ENCODE measurements at places on chromosomes 13 and 19.

GRCh38 chr19:46731007-46731501, 14.1 kb upstream of the PRKD2 start:
- peaks cover 63% of the 10 kb centered on the region for H3K4me1 ChIP-seq
- no peak overlapping the region for H3K27ac ChIP-seq
- H3K27me3 ChIP-seq, result no peaks in the 10 kb centered on the region
- H3K4me3 ChIP-seq, result no peak overlapping the region

- DNase-seq, result no peak
- H3K4me3 ChIP-seq, result peak overlapping the region; percentile 49
- H3K27ac ChIP-seq, result no peak overlapping the region
- peaks cover 2% of the 10 kb centered on the region for H3K27me3 ChIP-seq
- peaks cover 13% of the 10 kb centered on the region for H3K4me1 ChIP-seq
Measured at GRCh38 chr19:36421749-36422481, 3.5 kb upstream of the ZFP82 start.

GRCh38 chr19:39998501-39998900, 1.6 kb downstream of the ZNF546 start:
- peaks cover 17% of the 10 kb centered on the region for H3K4me1 ChIP-seq
- no peaks in the 10 kb centered on the region for H3K27me3 ChIP-seq
- H3K27ac ChIP-seq, result no peak overlapping the region
- no peak for DNase-seq

GRCh38 chr19:31329819-31330218, 19.4 kb downstream of the TSHZ3 start:
- H3K4me3 ChIP-seq, result no peak overlapping the region
- no peak overlapping the region for H3K27ac ChIP-seq
- no peaks in the 10 kb centered on the region for H3K36me3 ChIP-seq
- no peaks in the 10 kb centered on the region for H3K27me3 ChIP-seq
- H3K4me1 ChIP-seq, result no peaks in the 10 kb centered on the region
- DNase-seq, result no peak

DNA sequence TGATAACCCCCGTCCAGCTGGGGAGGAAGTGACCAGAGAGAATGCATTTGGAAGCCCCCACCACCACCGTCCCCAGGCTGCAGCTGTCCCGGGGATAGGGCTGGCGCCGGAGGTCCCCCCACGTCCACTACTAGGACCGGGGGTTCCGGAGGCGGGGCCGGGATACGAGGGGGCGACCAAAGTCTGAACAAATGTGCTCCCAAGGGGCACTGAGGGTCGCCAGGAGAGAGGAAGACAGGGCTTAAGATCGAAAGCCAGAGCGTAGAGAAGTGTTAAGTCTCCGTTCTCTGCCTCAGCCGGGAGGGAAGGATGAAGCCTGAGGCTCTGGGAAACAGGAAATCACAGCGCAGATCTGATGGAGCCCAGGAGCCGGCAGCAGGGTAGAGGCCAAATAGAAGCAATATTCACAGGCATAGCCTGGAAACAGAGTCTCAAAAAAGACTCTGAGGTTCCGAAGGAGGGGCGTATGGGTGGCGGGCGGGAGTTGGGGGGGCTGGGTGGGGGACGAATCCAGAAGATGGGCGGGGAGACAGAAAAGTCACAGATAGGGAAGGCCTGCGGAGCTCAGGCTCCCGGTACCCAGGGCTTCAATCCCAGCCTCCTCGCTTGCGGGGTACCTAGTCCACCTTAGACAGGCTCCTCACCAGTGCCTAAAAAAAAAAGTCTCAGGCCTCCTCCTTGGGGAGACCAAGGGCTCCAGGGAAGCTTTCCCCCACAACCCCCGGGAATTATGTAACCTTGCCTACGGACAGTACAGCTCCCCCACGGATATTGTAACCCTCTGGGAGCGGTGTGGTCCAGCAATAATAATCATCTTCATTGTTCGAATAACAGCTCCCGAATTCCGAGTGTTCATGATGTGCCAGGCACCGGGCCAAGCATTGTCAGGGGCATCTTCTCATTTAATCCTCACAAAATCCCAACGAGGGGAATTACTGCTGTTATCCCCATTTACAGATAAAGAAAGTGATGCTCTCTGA, 1.1 kb upstream of the ERF start:
- DNase-seq, result no peak
- peak overlapping the region; percentile 98 for H3K27ac ChIP-seq
- H3K4me3 ChIP-seq, result peak overlapping the region; percentile 55

DNA sequence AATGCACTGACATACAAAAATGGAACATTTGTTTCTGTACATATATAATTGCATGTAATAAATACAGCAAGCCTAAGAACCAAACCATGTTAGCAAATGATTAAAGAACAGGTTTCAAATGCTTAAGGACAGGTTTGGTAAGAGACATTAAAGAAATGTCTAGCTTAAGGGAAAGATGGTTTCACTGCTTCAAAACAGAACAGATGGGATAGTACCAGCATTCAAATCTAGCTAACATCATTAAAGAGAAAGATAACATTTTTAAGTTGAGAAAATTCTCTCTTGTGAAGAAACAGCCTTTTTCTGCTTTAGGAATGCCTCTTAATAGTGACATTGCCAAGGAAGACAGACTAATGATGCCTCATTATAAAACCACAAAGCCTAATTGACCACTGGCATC, 52.5 kb upstream of the DOCK9 start:
- no peak for DNase-seq
- H3K27ac ChIP-seq, result no peak overlapping the region
- peaks cover 19% of the 10 kb centered on the region for H3K4me1 ChIP-seq

- DNase-seq, result no peak
- H3K27ac ChIP-seq, result peak overlapping the region; percentile 99
- peaks cover 2% of the 10 kb centered on the region for H3K36me3 ChIP-seq
- peak overlapping the region; percentile 68 for H3K4me3 ChIP-seq
- H3K4me1 ChIP-seq, result peaks cover 33% of the 10 kb centered on the region
Measured at GRCh38 chr19:55601084-55601483, 996 bp downstream of the ZNF524 start.

DNA sequence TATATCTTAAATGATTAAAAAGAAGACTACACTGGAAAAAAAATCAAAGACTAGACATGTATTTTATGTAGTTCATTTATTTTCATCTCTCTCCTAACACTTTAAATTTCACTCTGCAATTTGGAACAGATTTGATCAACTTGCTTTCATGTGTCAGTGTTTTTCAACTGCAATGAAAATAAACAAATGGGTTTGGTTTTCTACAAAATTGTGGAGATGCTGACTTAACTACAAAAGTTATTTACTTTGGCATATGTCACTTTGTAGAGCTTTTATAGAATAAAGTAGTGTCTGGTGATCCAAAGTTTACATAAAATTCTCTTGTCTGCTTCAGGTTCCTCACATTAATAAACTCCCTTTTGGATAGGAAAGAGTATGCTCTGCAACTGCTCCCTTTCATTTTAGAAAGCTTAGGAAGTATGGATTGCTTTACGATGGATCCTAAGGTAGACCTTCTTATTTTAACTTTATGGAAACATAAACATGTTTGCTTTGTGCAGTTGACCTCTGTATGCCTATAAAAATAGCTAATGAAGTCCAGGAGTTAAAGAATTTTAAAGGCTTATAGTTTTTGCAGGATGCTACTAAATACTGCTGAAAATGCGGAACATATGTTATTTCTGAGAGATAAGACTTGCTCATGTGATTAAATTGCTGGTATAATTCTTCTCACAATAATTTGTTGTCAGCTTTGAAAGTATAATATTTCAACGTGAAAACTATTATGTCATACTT, 815.9 kb downstream of the PCDH9 start:
- no peak overlapping the region for H3K4me3 ChIP-seq
- no peaks in the 10 kb centered on the region for H3K27me3 ChIP-seq
- H3K27ac ChIP-seq, result no peak overlapping the region
- no peaks in the 10 kb centered on the region for H3K4me1 ChIP-seq
- DNase-seq, result no peak

DNA sequence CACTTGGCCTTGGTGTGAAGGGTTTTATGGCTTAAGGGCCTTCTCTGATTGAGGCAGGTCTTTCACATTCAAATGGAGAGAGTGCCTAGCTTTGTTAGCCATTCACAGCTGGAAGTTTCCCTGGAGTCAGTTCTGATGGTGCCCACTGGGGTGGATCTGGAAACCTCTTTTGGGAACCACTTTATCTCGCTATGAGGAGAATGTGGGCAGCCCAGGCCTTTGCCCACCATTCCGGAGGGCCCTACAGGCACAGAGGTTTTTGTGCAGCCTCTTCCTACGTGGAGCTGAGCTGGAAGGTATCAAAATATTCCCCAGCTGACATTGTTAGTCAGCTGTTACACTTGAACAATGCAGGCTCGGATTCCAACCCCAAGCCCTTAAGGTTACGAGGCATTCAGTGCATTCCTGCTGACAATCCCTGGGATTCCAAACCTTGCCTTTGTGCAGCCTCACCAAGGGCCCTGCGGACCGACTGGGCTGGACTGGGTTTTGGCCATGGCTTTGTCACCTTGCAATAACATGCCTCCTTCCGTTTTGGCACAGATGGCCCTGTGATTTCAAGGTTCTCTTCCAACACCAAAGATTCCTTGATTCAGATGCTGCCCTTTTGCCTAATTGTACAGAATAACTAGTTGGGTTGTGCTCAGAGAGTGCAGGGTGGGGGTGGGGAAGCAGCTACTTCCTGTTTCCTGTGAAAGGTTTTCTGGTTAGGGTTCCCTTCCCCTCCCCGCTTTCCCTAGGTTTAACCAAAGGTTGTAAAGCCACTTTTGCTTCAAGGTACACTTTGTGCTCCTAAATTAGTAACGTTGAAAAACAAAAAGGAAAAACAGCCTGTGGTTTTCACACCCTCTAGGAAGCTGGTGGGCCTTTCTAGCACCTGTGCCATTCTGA, 27.0 kb downstream of the SAE1 start:
- H3K4me3 ChIP-seq, result no peak overlapping the region
- H3K27me3 ChIP-seq, result no peaks in the 10 kb centered on the region
- H3K36me3 ChIP-seq, result peaks cover 45% of the 10 kb centered on the region
- peaks cover 39% of the 10 kb centered on the region for H3K4me1 ChIP-seq
- peak overlapping the region; percentile 87 for H3K27ac ChIP-seq
- DNase-seq, result no peak

DNA sequence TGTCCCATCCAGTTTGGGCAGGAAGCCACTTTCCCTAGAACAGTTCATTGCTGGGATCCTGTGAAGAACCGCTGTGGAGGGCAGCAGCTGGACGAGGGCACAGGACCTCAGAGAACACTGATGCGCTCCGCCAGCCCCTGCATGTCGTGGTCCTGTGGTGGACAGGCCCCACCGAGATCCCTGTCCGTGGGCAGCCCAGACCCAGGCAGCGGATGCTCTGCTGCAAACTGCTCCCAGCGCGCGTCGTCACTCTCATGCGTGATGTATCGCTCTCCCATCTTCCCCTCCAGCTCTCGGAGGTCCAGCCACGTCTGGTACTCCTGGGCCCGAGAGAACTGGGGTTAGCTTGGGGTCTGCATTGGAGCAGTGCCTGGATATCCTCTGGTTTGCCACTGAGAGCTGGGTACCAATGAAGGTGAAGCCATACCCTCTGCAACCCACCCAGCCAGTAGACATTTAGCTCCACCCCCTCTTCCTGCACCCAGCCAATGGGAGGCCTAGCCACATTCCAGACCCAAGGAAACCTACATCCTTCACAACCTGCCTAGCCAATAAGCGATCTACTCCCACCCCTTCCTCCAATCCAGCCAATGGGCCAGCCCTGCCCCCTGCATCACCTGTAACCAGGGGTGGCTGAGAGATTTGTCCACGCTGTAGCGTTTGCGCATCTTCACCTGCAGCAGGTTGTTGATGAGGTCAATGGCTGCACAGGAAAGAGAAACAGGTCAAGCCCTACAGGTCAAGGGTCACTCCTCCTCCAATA, 13.6 kb upstream of the DACT3 start:
- no peaks in the 10 kb centered on the region for H3K4me1 ChIP-seq
- DNase-seq, result no peak
- H3K27me3 ChIP-seq, result no peaks in the 10 kb centered on the region
- H3K4me3 ChIP-seq, result no peak overlapping the region

DNA sequence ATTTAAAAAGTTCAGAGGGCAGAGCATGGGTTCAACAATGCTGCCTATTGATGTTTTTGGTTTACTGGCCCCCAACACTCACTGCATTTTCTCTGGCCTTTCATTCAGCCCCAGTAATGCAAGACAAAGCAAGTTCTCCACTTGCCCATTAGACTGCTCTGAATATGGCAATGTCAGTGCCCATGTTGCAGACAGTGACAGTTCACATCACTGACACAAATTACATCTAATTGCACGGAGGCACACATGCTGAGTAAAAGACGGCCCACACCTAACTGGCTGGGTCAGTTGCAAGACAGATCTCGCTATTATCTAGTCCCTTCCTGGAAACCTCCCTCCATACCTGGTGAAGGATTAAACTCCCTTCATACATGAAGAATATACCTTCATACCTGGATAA, 54.0 kb downstream of the ENOX1 start:
- H3K27me3 ChIP-seq, result no peaks in the 10 kb centered on the region
- no peak for DNase-seq
- H3K4me1 ChIP-seq, result no peaks in the 10 kb centered on the region
- H3K27ac ChIP-seq, result no peak overlapping the region
- H3K36me3 ChIP-seq, result no peaks in the 10 kb centered on the region

GRCh38 chr13:43006893-43007631, 15.0 kb upstream of the EPSTI1 start:
- H3K36me3 ChIP-seq, result no peaks in the 10 kb centered on the region
- no peak overlapping the region for H3K4me3 ChIP-seq
- H3K27ac ChIP-seq, result no peak overlapping the region

DNA sequence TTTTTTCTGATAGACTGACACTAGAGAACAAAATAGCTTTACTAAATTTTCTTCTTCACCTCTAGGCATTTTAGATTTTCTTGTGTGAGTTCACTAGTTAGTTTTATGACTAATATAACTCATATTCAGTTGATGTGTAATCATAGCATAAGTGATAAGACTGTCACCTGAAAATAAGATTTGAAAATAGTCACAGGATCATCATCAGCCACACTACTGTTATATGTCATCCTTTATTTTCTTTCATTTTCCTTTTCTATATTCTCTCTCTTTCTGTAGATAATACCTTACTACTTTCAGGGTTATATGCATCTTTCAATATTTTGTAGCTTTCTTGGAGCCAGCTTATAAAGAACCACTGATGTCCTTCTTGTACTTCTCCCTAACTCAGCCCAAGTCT, 292.6 kb downstream of the TDRD3 start:
- no peak overlapping the region for H3K27ac ChIP-seq
- no peaks in the 10 kb centered on the region for H3K4me1 ChIP-seq
- no peaks in the 10 kb centered on the region for H3K27me3 ChIP-seq
- H3K36me3 ChIP-seq, result no peaks in the 10 kb centered on the region
- H3K4me3 ChIP-seq, result no peak overlapping the region

DNA sequence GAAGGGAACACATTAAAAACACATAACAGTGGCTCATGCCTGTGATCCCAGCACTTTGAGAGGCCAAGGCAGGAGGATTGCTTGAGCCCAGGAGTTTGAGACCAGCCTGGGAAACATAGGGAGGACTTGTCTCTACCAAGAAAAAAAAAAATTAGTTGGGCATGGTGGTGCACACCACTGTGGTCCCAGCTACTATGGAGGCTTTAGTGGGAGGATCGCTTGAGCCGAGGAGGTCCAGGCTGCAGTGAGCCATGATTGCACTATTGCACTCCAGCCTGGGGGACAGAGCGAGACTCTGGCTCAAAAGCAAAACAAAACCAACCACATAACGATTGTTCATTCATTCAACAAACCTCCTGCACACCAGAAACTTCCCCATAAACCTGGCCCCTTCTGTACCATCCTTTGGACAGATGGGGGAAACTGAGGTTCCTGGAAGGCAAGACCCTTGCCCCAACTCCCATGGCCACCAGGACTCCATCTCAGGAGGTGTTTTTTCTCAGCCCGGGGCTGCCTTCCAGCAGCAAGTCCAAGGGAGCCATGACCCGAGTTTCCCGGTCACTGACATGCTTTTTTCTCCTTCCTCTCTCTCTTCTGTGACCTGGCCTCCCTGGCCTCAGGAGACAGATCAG, 4.3 kb downstream of the FOSB start:
- no peaks in the 10 kb centered on the region for H3K27me3 ChIP-seq
- peaks cover 22% of the 10 kb centered on the region for H3K4me1 ChIP-seq
- DNase-seq, result no peak
- no peak overlapping the region for H3K4me3 ChIP-seq
- H3K27ac ChIP-seq, result no peak overlapping the region

All from upper lobe of left lung (tissue), 6 donors.